ENCODE measurements at places on chromosomes 13 and 19. TPM values are rescaled to one million over a fixed set of nuclear protein-coding genes. Genes with fewer than 3 reads are reported as not detected.
A peak's percentile ranks its signal among the peaks of the same experiment; 100 is the strongest.

DNA sequence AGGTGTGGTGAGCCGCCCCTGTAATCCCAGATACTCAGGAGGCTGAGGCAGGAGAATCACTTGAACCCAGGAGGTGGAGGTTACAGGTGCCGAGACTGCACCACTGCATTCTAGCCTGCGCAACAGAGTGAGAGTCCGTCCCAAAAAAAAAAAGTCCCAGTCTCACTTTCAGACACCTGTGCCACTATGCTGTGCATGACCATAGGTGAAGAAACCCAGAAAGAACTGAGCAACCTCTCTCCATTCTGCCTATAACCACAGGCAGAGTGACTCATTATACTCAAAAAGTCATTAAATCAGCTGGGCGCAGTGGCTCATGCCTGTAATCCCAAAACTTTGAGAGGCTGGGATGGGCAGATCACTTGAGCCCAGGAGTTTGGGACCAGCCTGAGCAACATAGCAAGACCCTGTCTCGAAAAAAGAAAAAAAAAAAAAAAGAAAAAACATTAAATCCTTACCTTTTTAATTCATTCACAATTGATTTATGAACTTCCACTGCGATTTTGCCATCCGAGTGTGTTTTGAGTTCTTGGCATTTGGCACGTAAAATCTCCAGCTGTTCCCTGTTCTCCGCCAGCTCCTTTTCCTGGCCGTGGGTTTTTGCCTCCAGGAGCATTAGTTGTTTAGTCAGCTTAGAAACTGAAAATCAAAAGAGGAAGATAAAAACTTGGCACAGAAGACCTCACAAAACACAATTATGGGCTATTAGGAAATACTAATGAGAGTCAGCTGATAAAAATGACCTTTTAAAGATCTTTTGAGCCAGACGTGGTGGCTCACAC lies 45.5 kb upstream of the SLC7A9 start:
- no peak for DNase-seq

DNA sequence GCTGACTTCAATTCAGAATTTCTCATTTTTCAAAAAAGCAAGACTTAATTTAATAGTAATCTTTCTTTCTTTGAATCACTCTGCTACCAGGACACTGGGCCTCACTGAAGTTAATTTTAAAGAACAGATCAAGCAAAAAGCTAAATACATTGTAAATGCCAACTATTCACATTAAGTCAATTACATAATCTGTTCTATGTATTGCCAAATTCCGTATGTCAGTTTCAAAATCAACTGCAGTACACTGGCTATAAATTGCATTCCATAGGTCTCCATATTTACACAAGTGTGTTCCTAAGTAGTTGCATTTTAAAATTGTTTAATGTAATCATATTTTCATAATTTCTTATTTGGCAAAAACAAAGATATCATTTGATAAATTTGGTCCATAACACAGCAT lies 10.1 kb downstream of the FOXO1 start:
- DNase-seq, result no peak

GRCh38 chr19:11382898-11383705 lies 1.0 kb downstream of the EPOR start:
- peak; percentile 90 for DNase-seq

GRCh38 chr13:93227878-93228642 lies 1.5 kb downstream of the GPC6 start:
- peak; percentile 89 for DNase-seq

DNA sequence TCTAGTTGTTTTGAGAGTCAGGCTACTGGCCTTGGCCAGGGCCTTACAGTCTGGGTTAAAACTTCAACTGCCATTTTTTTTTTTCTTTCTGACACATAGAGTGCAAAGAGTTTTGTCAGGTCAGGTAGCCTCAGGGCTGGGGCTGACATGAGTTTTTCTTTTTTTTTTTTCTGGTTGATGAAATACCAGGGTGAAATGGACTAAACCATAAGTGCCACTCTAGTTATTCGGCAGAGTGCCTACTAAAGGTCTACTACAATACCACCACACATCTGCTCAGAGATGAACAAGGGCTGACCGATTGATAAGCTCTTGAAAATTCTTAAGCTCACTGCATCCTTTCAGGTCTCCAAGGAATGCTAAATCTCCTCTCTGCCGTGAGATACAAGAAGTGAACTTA lies 4.4 kb upstream of the ZNF320 start:
- no peak for DNase-seq

NAPSA gene
- 0.37 TPM for total RNA-seq

BCAM gene
- 53.8 TPM for total RNA-seq

NTN5 gene
- 0.28 TPM for total RNA-seq
